CD4-positive, alpha-beta T cell treated with Interleukin-6 for 4 hours (primary cell): ENCODE measurements at places on chromosomes 6 and 20.

DNA sequence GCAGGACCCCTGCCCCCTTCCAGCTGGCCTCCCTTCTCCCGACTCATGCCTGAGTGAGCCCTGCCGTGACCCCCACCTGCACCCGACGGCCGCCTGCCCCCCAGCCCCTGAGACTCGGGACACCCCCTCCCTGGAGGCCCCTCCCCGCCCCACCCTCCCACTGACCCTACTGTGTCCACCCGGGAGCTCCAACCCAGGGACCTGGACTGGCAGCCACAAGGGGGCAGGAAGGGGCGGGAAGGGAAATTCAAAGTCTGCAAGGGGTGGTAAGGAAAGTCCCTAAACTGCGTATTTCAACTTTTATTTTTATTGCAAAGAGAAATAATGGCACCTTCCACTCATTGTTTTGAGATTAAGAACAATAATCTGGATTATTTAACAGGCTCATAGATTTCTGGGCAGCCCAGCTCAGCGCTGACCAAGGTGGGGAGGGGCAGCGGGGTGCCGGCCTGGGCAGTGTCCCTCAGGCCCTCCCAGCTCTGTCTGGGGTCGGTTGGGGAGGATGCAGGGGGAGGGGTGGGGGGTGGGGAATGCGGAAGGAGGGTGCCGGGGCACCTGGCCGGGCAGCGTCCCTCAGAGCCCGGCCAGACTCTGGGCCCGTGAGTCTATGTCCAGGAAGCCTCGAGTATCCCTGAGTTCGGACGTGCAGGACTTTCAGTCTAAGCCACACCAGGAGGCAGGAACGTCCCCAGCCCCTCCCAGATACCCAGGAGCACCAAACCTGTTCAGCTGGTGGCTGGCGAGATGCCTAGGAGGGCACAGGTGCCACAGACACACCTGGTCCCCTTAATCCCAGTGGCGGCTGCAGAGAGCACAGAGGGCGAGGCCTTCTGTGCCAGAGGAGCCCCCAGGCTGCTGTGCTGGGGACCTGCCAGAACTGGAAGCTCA, 1.3 kb upstream of the PTK6 start:
- no peak for DNase-seq

DNA sequence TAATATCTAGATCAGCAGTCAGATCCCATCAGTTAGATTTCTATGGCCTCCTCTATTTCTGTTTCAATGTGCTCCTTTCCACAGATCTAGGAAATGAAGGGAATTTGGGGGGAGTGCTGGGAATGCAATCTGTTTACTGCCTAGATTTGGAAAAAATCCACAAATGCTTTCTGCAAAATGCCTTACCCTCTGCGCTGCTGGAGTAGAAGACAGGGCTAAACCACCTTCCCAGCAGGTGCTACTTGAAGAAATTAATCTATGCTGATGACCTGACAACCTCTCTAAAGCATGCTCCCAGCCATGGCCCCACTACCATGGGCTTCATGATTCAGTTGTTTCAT, 46.2 kb downstream of the LY86 start:
- DNase-seq = no peak

- DNase-seq = no peak
Observed at GRCh38 chr6:116102873-116103272, 2.2 kb downstream of the NT5DC1 start.

- peak; percentile 43 for DNase-seq
Observed at GRCh38 chr6:157258878-157259277, 64.4 kb downstream of the TMEM242 start.

DNA sequence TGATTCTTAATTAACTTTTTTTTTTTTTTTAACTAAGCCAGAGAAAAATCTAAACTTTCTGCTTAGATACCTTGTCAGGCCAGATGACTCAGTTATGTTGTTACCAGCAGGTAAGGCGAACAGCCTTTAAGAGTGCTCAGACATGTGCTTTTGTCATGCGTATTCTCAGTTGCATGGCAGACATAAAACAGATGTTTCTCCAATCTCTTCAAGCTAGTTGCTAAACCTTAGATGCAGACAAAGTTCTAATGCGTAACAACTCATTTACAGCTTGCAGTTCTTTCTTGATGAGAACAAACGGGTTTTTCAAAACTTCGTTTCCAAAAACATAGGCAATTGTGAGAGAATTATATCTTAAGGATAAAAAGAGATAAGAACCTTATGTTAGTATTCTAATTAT, 49.6 kb upstream of the GFRAL start:
- DNase-seq = no peak

DNA sequence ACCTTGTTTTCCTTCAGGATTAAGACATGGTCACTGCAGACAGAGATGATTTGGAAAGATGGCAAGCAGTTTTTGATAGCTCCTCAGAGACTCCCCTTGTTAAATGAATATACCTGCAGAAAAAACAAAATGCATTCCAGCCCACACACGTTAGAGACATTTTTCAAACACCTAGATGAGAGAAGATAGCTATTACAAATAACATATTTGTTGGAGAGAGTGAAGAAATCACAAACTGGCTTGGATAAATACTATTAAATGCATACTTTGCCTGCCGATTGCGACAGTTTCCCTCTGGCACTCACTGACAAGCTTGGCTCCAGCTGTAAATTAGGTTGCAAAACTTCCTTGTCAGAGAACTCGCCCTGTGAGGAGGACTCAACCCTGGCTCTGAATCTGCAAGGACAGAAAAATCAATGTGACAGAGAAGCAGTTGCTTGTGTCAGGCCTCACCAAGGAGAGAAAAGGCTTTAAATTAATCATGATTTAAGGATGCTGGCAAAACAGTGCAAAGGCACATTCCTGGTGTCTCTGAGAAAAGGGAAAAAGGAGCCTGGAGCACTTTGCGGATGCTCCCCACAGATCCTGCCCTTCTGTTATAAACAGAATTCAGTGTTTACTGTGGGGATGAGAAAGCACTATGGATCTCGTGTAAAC, 423.7 kb upstream of the MARCKS start:
- no peak for DNase-seq

DNA sequence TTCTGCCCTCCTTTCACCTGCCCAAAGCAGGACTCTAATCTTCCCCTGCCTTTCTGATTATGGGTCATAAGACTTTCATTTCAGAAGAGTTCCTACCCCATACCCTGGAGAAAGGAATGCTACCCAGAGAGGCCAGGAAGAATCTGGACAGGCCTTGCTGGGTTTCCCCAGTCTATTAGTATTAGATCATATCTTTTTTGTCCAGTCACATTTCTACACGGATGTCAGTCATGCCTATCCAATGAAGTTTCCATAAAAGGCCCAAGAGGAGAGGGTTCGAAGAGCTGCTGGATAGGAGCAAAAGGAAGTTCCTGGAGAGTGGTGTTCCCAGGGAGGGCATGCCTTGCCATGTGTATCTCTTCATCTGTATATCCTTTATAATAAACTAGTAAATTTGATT, 3.2 kb downstream of the POLH start:
- DNase-seq = no peak

DNA sequence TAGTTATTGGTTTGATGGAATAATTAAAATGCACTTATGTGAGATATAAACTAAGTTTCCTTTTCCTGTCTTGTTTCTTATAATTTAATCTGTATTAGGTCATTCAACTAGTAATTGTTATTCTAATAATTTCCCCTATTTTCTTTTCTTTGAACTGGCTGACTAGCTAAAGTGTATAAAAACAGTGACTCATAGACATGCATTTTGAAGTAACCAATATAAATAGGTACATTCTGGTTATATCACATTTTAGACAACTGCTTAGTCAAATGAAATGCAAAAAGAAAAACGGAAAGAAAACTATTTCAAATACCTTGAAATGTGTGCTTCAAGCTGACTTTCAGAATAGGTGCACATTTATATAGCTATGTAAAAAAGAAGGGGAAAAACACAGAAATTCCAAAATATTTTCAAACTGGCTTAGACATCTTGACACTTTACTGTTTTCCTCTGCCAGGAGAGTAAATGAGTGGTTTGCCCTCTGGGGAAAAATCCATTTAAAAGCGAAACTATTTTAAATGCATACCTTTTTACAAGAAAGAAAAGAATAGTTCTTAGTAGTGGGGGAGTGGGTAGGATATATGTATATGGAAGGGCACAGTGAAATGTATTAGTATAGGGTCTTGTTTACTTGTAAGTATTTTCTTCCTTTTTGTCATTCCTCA, 28.3 kb downstream of the KCNQ5 start:
- DNase-seq = no peak

GRCh38 chr6:11226005-11226404, 6.5 kb downstream of the NEDD9 start:
- no peak for DNase-seq

GRCh38 chr20:54573838-54574237, 98.4 kb downstream of the DOK5 start:
- DNase-seq = no peak

DNA sequence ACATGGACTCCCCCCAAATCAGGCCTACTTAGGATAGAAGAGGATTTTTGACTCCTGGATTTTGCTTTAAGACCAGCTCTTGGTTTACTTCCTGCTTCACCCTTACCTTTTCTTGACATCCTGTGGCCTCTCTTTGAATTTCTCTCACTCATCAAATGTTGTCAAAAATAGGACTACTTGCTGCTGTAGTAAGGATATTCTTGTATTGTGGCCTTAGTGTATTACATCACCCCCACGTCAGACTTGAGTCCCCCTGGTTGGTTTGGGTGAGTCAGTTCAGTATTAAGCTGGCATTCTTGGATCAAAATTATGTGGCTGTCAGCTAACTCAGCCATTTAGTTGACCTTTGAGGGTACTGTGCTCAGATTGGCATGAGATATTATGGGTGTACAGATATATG, 1.1 kb downstream of the TPX2 start:
- DNase-seq = no peak

DNA sequence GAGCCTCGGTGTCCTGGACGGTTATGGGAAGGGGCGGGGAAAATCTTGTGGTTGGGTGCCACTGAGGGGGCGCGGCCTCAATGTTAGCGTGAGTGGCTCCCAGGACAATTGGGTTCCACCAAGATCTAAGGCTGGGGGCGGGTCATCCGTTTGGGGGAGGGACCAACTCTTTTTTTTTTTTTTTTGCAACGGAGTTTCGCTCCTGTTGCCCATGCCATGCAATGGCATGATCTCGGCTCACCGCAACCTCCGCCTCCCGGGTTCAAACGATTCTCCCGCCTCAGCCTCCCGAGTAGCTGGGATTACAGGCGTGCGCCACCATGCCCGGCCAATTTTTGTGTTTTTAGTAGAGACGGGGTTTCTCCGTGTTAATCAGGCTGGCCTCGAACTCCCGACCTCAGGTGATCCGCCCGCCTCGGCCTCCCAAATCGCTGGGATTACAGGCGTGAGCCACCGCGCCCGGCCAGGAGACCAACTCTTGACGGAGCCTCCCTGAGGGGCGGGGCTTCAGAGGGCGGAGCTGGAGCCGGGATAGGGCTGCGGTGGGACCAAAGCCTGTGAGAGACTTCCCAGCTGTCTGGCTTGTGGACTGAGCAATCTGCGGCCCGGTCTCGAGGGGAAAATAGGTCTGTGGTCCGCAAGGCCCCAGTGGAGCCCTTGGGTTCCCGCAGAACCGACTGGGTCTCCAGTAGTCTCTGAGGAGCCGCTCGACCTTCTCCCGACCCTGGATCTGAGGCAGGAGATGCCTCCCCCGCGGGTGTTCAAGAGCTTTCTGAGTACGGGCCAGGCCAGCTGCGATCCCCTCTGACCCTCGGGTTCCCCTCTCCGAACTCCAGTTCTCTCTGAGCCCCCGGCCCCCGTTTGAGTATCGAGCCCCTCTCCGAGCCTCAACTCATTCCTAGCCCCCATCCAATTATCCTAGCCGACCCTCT, 1.1 kb downstream of the SPAG4 start:
- peak; percentile 64 for DNase-seq

GRCh38 chr6:170018422-170018935, 267.1 kb downstream of the ERMARD start:
- no peak for DNase-seq

DNA sequence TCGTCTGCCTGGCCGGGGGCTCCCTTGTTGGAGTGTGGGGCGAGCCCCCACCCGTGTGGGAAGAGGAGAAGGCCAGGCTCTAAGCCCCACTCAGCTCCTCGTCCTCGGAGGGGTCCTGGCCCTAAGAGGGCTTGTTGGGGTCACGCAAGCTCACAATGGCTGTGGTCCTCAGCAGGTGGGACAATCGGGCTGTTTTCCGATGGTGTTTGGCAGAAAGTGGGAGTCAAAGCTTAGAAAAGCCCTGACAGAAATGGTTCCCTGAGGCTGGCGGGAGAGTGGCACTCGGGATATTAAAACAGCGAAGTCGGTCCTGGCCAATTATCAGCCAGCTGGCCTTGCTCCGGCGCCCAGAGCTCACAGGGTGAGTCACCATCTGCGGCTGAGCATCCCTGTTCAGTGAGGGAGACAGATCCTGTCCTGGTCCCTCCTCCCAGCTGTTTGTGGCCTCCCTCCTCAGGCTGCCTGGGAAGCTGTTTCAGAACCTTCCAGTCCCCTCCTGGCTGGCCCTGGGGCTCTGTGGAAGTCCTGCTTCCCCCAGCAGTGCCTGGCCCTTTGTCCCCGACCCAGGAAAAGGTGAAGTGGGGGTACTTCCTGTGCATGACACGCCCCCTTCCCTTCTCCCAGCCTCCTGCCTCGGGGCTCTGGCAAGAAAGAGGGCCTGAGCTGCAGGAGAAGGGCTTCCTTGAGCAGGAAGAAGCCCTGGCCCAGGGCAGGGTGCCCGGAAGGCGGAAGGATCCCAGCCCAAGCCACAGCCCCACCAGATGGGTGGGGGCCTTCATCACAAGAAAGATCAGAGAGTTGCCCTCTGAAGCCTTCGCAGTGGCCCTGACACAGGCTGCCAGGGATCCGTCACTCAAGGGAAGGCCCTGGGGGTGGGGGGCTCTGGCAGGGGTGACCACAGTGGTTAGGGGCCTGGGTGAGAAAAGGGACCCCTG, 53.6 kb upstream of the BHLHE23 start:
- no peak for DNase-seq

DNA sequence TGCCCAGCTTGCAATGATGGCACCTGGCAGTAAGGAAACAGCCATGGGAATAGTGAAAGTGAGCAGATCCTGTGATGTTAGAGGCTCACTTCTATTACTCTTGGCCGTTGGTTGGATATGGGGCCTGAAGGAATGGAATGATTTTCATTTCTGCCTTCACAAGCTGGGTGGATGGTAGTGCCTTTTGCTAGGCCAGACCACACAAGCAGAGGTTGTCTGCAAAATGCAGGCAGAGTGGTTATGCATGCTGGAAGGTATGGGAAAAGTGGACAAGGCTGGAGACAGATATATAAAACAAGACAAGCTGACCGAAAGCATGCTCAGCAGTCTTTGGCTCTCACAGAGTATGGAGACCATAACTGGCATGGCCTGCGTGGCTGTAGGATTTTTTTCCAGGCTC, 50.7 kb upstream of the ERVFRD-1 start:
- DNase-seq = no peak

- no peak for DNase-seq
Observed at GRCh38 chr6:46964716-46965519, 43.2 kb upstream of the ADGRF5 start.
